ENCODE measurements at places on chromosomes 5 and 9. TPM values are rescaled to one million over a fixed set of nuclear protein-coding genes. Genes with fewer than 3 reads are reported as not detected.

DNA sequence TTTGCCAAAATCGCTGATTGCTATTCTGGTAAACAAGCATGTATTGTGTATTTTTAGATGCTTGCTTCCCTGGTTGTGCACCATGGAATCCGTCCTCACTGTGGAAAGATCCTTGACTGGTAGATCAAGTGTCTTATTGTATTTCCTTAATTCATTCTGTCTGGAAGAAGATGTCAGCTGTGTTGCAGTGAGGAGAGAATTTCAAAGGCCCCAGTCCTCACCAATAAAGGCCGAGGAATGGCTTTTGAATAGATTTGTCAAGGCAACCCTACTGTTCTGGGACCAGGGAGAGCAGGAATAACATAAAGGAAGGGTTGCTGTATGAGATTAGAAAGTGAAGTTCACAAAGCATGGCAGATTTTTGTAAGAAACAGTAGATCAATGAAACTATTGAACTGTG is 36.2 kb upstream of the POU5F2 start:
- no peak for DNase-seq

GRCh38 chr9:129885670-129886106 is 50.4 kb downstream of the USP20 start:
- peak; percentile 94 for DNase-seq

DNA sequence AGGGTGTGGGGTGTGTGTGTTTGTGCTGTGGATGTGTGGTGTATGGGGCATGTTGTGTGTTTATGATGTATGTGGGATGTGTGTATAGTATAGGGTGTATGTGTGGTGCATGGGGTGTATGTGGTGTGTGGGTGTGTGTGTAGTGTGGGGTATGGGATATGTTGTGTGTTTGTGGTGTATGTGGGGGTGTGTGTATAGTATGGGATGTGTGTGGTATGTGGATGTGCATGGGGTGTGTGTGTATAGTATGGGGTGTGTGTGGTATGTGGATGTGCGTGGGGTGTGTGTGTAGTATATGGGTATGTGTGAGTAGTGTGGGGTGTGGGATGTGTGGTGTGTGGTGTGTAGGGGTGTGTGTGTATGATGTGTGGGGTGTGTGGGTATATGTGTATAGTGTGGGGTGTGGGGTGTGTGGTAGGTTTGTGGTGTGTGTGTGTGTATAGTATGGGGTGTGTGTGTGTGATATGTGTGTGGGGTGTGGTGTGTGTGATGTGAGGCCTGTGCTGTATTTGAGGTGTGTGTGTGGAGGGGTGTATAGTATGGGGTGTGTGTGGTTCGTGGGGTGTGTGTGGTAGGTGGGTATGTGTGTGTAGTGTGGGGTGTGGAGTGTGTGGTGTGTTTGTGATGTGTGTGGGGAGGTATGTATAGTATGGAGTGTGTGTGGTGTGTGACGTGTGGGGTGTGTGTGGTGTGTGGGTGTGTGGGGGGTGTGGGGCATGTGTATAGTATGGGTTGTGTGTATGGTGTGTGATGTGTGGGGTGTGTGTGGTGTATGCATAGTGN is 10.5 kb downstream of the ECSCR start:
- no peak for DNase-seq

Gene FGF1
- 3.5 TPM for total RNA-seq
